ENCODE measurements at places on chromosomes 5 and 9. TPM values are rescaled to one million over a fixed set of nuclear protein-coding genes. Genes with fewer than 3 reads are reported as not detected.

LCN12 gene
- total RNA-seq, result 2.5 TPM

NPDC1 gene
- 18.2 TPM for total RNA-seq

CYSRT1 gene
- total RNA-seq, result 1.3 TPM

CTSV gene
- 0.69 TPM for total RNA-seq

ORM2 gene
- not detected for total RNA-seq
